ENCODE measurements at places on chromosomes 5 and 9.

- DNase-seq = peak; percentile 42
Observed at GRCh38 chr5:96868603-96869371, 7.5 kb upstream of the ERAP2 start.

- no peak for DNase-seq
Observed at GRCh38 chr9:135230386-135230765, 142.9 kb downstream of the OLFM1 start.

GRCh38 chr9:125513303-125513667 is 193.7 kb downstream of the MAPKAP1 start:
- no peak for DNase-seq

GRCh38 chr5:128334010-128334716 is 203.9 kb downstream of the FBN2 start:
- no peak for DNase-seq

DNA sequence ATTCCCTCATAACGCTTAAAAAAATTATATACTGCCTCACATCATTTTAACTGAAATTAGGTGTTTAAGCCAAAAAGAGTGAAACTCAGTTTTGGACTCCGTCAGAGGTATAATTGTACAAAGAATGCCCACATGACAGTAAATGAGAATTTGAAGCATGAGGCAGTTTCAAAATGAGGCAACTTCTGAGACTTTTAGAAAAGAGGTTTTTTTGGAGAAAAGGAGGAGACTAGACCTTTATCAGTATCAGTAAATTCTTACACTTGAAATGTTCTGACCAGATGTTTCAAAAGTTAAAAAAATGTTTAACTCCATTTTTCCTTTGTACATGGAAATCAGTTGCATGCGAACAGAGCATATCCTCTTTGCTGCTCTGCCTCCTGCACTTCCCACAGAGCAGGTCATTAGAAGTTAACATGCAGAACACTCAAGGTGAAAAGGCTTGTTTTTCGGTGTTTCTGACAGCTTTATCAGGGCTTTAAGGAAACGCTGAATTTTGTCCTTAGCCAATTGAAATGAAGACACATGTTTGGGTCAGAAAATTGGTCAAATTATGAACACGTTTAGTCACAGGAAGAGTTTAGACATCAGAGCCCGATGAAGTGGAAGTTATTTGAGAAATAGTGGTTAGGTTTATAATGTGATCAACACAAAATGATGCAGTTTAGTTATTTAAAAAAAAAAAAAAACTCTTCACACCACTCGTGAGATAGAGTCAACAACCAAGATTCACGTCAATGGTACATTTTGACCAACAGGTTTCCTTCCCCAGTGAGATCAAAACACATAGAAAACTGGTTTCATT is 59.5 kb downstream of the PIK3R1 start:
- DNase-seq = no peak

- no peak for DNase-seq
Observed at GRCh38 chr9:107690021-107690420, 200.5 kb upstream of the KLF4 start.

DNA sequence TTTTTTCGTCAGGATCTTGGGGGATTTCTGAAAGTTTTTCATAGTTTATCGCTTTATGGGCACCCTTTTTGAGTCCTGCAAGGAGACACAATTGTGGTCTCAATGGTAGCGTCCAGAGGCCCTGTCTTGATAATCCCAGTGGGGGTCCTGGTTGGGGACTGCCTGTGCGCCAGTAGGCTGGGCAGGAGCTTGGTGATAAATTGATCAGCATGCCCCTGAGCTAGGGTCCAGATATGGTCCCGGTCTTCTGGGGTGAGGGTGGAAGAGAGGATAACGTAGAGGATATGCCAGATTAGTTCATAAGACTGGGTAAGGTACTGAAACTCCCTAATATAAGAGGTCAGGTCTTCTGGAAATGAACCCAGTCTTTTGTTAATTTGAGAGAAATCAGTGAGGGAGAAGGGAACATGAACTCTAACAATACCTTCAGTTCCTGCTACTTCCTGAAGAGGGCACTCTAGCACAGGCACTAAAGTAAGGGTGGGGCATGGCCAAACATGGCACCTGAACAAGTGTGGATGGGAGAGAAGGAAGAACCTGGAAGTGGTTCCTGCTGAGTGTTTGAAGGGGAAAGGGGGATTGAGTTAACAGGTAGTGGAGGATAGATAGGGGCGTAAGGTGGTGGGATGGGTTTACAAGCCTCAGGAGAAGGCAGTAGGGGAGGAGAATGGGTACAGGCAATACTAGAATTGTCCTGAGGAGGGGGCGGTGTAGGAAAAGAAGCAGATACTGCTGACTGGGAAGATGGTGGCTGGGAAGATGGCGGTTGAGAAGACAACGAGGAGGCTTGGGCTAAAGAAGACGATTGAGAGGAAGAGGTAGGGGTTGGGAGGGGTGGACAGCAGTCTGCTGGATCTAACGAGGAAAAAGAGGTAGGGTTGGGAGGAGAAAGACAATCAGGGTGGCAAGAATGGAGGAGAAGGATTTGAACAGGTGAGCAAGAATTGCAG is 33.8 kb upstream of the ANXA2R start:
- DNase-seq = no peak

GRCh38 chr5:111927191-111927590 is 170.2 kb upstream of the NREP start:
- DNase-seq = no peak

DNA sequence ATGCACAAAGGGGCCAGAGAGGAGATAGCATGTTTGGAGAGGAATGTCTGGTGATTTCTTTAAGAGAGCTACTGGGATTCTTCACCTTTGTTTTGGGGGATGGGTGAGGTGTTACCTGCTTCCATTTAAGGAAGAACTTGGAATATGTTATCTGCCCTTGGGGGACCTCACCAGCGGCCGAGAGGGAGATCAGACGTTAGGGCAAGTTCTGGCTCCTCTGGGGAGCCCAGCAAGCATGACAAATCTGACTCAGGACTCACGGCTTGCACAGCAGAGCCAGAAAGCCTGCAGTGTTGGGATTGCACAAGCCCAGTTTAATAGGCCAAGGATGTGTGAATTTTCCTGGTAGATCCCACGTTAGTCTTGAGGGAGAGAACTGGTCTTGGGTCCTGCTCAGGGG is 40.3 kb downstream of the SLC28A3 start:
- DNase-seq = no peak

DNA sequence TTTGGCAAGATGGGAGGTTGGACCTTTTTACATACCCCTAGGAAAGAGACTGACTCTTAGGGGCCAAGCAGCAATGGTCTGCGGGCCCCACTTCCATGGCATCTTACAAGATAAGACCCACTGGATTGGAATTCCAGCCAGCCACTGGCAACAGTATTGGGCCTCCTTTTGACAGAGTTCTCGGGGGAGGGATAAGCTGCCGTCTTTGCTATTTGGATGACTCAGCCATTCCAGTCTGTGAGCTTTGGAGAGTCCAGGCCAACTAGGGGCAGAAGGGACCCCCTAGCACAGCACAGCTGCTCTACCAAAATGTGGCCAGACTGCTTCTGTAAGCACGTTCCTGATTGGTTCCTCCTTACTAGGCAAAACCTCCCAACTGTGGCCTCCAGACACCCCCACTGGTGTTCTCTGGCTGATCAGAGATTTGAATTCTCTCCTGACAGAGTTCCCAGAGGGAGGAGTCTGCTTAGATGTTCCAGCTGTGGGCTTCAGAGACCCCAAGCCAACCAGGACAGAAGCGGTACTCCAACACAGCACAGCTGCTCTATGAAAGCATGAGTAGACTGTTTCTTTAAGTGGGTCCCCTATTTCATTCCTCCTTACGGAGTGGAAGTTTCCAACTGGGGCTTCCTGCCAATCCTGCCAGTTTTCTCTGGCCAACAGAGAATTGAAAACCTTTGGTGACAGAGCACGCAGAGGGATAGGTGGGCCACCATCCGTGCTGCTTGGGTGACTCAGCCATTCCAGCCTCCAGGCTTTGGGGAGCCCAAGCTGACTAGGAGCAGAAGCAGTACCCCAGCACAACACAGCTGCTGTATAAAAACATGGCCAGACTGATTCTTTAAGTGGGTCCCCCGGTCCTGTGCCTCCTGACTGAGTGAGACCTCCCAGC is 672.1 kb upstream of the RIOK2 start:
- DNase-seq = no peak

DNA sequence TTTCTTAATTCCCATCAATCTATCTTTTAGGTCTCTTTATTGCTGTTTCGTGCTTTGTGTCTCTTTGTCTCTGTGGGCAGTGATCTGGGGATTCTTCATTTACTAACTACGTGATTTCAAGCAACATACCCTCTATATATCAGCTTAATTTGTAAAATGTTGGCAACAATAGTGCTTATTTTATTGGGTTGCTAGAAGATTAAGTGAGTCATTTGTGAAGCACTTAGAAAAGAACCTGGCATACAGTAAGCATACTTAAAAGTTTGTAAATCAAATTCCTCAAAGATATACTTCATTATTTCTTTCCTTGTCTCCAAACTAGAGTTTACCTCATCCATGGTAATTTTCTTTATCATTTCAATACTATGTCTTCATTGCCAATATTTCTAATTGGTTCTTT is 669.7 kb downstream of the MAT2B start:
- no peak for DNase-seq

GRCh38 chr9:93058355-93059010 is at the start of gene SUSD3:
TSS of gene SUSD3 (plus strand) at chr9:93058701. CDS start at chr9:93058743, 42 bp downstream.
- no peak for DNase-seq

DNA sequence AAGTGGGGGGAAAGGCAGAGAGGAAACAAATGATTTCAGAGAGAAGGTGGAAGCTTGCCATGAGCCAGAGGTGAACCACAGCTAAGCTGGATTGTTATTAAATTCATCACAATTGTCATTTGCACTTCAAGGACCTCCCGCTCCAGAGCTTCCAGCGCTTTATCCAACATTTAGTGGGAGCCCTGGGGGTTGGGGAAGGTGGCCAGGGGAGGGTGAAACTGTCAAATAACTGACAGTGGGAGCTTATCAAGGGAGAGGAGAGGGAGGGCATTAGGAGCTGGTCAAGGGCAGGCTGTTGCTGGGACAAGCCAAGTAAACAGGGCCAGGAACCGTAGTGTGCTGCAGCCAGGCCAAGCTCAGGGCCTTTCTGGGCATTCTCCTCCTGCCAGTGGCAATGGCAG is 71.5 kb downstream of the SIL1 start:
- DNase-seq = no peak

DNA sequence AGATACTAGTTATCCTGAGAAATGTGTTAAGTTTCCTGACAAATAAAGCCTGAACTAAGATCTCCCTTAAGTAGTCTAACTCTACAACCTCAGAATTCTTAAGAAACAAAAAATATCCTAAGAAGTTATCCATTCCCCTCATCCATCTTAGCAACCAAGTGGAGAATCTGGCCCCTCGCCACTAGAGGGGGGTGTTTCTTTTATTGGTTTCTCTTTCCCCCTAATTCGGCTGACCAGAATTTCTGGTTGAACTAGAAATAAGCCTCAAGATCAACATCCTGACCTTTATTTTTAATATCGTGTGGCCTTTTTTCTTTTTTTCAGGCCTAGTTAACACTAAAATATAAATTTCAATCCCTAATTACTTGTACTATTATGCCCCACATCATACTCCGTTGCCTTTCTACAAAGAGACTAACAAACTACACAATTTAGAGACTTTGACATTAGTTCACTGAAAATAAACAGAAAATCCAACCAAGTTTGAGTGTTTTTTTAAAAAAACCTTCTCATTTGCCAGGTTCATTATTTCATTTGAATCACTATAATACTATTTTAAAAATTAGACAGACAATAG is 14.3 kb upstream of the NR4A3 start:
- peak; percentile 61 for DNase-seq

DNA sequence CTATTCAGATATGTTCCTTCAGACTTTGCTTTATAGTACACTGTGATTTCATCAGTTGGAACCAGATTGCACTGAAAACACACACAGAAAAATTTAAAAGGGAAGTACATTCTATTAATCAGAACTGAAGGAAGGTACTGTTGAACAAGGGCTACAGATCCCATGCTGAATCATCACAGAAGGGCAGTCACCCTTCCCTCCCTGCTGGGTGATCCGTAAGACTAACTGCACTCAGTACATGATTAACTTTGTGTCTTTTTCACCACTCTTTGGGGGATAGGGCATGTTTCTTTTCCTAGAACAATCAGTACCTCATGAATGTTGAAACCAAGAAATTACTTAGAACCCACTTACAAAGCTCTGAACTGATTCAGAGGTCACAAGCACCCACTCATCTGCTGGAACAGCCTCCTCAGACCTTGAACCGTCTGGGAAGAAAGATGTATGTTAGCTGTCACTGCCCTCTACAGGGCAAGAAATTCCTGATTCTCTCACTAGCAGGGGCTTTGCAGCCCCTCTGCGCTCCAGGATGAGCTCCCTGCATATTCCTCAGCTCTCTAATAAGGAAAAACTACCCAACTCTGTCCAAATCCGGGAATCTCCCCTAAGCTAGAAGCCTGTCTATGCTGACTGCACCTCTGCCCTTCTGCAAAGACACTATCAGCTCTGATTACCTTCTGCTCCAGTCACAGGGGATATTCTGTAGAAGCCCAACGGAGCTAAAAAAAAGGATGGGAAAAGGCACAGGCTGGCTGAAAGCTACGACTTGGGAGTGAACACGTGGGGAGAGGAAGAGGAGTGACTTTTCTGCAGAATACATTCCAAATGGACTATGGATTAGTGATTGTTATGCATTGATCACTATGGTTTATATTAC is 51.0 kb downstream of the IARS1 start:
- peak; percentile 37 for DNase-seq

DNA sequence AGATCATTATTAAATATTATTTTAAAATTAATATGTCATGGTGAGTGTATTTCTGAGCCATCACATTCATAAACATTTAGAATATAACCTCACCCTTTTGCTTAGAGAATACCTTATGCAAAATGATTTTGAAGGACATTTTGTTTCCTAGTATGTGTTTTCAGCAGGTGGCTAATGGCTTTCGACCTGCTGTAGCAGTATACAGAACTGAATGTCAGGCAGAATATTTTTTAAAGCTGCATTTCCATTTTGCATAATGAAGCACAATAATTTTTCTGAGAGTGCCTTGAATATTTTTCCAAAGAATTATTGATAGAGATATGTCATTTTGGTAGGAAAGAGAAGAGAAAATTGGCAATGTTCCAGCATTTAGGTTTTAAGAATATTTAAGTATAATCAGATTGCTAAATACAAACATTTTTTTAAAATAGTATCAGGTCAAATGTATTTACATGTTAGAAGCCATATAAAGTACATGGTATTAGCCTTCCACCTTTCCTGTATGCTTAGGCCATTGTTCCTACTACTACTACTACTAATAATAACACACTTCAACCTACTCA is 42.3 kb downstream of the PAM start:
- DNase-seq = no peak

Data from putamen (tissue), 1 donor.